ENCODE measurements at places on chromosomes 16 and 17. TPM values are rescaled to one million over a fixed set of nuclear protein-coding genes. Genes with fewer than 3 reads are reported as not detected.

Gene ZNF785
- 3.0 TPM for polyA plus RNA-seq

Gene SNX20
- 0.59 TPM for polyA plus RNA-seq

Gene DHRS13
- 5.4 TPM for polyA plus RNA-seq

Gene USP43
- polyA plus RNA-seq: 0.03 TPM

Gene GPRC5C
- polyA plus RNA-seq: 29.5 TPM

DNA sequence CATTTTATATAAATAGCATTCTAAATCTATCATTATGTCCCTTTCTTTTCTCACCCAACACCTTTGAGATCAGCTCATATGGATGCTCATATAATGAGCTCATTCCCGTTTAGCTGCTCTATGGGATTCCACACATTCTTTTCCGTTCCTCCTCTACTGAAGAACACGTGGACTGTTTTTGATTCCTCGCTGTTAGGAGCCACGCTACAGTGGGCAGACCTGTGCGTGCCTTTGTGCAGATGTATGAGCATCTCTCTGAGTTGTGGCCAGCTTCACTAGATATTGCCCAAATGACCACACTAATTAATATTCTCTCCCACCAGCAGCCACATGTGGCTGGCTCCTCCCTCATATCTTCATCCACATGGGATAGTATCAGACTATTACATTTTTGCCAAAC lies 6.0 kb upstream of the TNFRSF13B start:
- no peak for DNase-seq

GRCh38 chr17:10737168-10737622 lies 7.4 kb upstream of the TMEM220 start:
- peak; percentile 33 for DNase-seq

DNA sequence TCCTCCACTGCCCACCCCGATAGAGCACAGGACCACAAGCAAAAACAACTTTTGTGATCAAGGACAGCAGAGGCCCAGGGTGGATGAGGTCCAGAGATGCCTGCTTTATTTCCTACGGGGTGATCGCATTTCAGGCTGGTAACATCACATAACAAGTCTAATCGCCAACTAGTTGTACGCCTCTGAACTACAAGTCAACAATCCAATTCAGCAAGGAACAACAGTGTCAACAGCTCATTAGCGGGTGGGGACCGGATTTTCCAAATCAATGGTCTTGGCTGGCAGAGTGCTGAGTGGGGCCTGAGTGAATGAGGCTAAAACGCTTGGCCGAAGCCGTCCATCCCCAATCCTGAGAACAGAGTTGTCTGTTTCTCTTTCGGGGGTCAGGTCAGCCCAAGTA lies 17.1 kb downstream of the MRM3 start:
- no peak for DNase-seq

GRCh38 chr17:27343977-27344607 lies 50.2 kb downstream of the WSB1 start:
- DNase-seq: no peak

DNA sequence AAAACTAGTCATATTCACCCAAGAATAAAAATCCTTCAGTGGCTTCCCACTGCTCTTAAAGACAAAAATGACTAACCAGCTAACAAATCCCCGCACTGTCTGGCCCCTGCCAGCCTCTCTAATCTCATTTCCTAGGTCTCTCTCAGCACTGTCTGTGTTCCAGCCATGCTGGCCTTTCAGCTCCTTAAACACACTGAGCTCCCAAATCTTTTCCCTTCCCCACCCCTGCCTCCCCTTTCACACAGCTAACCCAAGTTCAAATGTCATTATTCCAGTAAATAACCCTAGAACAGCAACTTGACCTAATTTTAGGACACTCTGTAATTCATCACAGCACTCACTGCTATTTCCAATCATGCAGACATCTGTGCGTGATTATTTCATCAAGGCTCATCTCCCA lies 7.8 kb downstream of the SHCBP1 start:
- no peak for DNase-seq

DNA sequence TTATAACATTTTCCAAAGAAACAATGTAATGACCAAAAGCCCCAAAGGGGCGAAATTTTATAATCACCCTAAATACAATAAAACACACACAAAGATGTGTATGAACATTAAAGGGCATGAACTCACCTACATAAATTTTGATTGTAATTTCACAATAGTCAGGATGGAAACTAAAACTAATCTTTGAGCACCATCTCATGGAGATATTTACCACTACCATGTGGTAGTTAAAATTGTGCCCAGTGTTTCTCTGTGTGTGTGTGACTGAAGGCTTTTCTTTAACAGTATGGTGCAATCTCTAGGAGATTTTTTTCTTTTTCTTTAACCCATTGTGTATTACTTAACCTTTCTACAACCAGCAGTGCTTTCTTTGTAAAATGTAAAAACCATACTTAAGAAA lies 19.7 kb upstream of the MEIOC start:
- DNase-seq: no peak

DNA sequence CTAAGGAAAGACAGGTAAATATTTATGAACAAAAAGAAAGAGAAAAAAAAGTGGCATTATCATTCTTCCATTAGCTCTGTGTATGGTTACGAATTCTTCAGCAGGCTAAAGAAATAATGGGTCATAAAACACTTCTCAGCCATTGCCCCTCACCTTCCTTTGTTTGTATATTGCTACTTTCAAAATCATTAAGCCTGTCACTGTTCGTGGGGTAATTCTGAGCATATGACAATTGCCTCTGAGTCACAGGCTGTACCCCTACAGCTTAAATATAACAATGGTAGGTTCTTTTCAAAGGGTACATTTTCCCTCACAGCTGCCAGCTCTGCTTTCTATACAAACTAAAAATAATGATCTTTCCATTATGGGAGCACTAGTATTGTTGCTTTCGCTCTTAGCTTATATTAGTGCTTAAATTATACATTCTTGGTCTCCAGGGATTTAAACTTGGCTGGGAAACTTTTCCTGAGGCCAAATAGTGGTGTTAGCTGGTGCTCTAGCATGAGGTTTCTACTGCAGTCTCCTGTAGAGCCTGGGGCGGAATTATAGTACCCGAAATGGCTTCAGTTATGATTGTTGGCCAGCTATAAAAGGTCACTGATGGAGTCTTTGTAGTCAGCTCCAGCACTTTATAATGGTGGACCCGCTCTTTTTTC lies 74.7 kb upstream of the CDH11 start:
- DNase-seq: no peak

GRCh38 chr16:2443555-2443954 lies 14.3 kb downstream of the CCNF start:
- DNase-seq: no peak

DNA sequence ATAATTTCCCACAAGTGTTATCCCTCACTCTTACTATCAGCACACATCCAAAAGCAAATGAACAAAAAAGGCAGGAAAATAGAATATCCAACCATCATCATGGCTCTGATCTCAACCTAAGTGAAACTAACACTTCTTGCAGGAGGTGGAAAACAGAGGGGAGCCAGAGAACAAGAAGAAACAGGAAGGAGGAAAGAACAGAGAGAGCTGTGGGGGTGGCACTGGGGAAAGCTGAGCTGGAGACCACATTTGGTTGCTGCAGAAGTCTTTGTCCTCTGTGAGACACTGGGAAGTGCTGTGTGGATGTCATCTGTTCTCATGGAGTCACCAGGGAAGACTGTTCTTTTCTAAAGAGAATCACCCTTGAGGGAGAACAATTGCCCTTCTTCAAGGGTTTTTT lies 34.7 kb downstream of the GRB7 start:
- no peak for DNase-seq

- no peak for DNase-seq
Observed at GRCh38 chr16:84483882-84484565, 20.4 kb downstream of the MEAK7 start.

DNA sequence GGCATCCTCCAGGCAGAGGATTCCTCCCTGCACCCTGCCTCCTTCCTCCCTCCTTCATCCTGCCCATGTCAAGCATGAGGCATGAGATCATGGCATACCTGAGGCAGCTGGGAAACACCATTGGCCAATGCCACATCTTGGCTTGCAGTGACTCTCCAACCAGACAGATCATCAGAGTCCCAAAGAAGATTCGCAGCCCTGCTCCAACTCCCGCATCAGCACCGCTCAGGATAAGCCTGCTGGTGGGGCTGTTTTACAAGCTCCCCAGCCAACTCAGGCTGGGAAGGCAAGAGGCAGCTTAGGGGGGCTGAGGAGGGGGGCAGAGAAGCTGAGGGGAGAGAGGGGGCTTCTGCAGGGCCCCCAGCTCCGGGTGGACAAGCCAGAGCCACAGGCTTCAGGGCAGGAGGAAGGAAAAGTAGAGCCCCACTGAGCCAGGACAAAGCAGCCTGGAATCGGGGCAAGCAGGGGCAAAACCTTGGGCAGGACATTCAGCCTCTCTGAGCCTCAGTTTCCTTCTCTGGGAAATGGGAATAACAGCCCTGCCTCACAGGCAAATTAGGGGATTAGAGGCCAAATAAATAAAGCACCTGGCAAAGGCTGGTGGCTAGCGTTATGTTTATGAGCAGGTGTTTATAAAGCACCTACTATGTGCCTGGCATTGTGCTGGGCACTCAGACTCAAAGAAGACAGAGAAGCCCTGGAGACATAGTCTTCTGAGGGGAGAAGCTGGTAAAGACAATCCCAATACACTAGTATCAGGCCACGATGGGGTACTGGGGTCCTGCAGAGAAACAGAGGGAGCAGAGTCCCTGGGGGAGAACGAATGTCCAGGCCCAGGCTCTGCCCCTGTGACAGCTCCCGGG lies 88.1 kb downstream of the GOSR1 start:
- DNase-seq: no peak
